ENCODE measurements at places on chromosomes 16 and 17.

GRCh38 chr16:50280932-50281331 lies 14.6 kb downstream of the ADCY7 start:
- no peak for DNase-seq

- no peak for DNase-seq
Observed at GRCh38 chr17:33228548-33228947, 64.5 kb downstream of the ASIC2 start.

GRCh38 chr17:36507266-36507665 lies 20.8 kb downstream of the ZNHIT3 start:
- DNase-seq: peak; percentile 35

DNA sequence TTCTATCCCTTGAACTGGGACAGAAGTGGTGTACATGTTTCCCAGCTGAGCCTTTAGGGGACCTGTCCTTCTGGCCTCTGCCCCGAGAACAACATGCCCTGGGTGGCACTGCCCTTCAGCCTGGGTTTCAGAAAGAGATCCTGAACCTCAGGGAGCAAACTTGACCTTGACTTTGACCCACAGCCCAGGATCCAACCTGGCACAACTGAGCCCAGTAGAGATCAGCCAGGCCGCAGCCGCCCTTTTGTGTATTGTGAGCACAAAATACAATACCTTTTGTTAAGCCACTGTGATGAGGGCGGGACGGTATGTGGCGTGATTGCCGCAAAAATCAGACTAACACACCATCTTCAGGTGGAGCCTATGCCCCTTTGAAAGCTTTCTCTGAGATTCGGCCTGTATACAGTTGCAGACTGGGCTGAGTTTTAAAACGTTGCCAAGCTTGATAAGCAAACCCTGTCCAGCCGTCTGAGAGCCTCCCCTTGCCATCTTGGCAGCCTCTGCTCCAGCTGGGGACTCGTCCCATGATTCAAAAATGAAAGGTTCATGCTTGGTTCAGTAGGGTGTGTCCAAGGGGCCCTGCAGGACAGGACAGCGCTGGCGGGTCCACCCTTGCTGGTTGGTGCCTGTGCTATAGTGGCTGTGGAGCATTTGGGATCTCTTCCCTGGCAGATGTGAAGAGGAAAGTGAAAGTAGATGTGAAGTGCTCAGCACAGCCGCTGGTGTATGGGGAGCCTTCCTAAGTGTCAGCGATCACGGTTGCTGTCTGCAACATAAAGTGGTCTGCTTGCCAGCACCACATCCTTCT lies 40.3 kb downstream of the FOXL1 start:
- DNase-seq: no peak

GRCh38 chr17:38912221-38912813 lies 13.1 kb upstream of the LASP1NB start:
- DNase-seq: peak; percentile 89

- no peak for DNase-seq
Observed at GRCh38 chr16:78097548-78097947, 1.9 kb upstream of the WWOX start.

- no peak for DNase-seq
Observed at GRCh38 chr17:31371511-31372097, 19.9 kb upstream of the RAB11FIP4 start.

- no peak for DNase-seq
Observed at GRCh38 chr17:30782206-30782605, 42.3 kb downstream of the CRLF3 start.

- DNase-seq: no peak
Observed at GRCh38 chr17:47829870-47830269, 1.5 kb downstream of the MRPL10 start.

GRCh38 chr16:28923652-28924398 lies 1.2 kb downstream of the RABEP2 start:
- no peak for DNase-seq

DNA sequence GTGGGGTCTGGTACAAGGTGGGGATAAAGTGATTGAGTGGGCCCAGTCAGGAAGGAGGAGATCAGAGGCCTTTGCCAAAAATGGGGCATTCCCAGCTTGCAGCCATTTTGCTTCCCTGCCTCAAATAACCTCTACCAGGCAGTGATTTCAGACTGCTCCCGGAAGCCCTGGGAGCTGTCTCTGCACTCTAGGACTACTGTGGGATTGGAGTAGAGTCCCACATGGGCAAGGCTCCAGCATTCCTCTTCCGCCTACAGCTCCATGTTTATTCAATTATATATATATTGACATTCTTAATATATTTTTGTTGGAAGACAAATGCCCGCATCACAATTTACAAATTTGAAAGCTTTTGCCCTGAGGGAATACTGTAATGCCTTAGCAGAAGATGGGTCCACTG lies 13.5 kb downstream of the SUPT6H start:
- DNase-seq: no peak

DNA sequence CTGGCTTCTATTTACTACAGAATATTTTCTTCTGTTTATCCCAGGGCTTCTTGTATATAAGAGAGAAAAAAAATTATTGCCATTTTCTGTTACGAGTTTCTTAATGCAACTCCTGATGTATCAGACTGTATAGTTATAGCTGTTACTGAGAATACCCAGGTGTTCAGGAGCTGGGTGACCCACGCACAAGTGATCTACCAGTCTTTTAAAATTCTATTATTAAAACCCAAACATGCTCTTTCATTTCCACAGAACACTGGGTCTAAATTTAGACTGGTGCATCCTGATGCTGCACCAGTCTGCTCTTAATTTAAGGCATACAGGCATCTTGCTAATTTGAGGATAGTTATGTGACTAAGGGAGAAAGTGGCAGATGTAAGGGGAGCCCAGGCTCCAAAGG lies 31.2 kb upstream of the NLRP1 start:
- DNase-seq: no peak

DNA sequence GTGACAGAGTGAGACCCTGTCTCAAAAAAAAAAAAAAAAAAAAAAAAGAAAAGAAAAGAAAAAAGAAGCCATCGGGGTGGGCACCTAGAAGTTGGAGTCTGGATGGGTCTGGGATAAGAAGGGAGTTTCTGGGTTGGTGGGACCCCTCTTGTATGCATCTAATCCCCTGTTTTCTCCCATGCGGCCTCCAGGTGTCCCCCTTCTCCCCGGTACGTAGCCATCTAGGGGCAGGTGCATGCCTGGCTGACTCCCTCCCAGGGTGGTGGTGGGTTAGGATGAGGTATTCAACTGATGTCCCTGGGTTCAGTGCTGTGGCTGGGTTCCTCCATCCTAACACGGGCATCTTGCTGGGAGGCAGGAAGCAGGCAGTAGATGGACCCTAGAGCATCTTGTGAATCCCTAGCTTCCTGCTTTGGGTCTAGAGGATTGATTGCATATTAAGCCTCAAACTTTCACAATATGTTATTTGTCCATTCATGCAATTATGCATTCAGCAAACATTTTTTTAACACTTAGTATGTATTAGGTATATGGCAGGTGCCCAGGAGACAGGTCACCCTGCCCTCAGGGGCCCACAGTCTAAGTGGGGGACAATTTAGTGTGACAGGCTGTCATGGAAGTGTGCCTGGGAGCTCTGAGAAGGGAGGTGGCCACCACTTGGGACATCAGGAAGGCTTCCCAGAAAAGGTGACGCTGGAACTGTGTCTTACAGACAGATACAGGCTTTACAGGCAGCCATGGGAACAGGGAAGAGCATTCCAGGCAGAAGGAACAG lies 13.1 kb downstream of the FMNL1 start:
- DNase-seq: no peak

DNA sequence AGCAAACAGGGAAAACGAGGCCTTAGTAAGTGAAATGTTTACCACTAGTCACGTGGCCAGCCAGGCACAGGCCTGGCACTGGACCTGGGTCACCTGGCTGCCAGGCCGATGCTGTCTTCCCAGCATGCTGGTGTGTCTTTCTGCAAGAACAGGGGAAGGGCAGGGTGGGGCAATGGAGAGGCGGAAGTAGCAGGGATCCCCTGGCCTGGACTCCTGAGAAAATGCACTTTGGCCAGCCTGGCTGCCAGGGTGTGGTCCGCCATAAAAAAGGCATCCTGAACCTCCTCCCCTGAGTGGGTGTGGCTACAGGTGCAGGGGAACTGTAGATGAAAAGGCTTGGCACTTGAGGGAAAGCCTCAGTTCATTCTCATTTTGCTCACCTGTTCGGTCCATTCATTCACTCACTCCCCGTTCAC lies 1.0 kb upstream of the ANKRD40CL start:
- peak; percentile 89 for DNase-seq

DNA sequence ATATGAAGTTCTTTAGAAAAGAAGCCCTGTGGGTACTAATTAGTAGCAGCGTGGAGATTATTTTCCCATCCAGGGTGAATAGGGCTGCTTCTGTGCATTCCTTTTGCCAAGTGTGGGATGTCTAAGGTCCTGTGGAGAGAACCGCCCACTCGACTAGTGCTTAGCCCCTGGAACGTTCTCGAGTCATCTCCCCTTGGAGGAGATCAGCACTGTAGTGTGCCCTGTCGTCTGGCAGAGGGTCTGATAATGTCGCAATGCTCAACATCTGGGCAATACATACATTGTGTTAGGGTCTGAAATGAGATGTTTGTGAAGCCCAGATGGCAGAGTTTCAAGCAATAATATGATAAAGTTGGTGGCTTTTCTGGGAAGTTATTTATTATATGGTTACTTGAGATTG lies 64.8 kb downstream of the SPECC1 start:
- DNase-seq: no peak

- no peak for DNase-seq
Observed at GRCh38 chr17:63967953-63968352, 4.8 kb downstream of the SCN4A start.

- no peak for DNase-seq
Observed at GRCh38 chr17:79936641-79937381, 97.6 kb upstream of the CBX4 start.

DNA sequence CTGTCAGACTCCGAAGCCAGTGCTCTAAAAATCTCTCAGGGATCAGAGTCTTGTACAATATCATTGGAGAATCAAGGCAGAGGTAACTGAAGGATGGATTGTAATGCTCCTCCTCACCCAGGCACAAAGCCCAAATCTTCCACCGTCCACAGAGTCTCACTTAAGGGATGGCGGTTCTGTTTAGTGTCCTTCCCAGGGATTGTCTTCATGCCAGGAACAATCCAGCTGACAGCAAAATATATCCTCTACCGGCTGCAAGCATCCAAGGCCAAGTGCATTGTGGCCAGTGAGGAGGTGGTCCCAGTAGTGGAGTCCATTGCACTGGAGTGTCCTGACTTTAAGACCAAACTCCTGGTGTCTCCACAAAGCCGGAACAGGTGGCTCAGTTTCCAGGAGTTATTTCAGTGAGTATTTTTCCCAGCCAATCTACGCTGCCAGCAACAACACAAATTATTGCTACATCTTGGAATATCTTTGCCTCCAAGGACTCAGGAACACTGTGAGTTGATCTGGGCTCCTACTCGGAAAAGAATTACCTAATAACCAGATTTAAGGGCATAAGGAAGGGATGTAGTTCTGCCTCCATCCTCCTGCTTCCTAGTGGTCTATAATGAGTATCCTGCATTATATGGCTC lies 13.9 kb upstream of the ACSM1 start:
- no peak for DNase-seq

DNA sequence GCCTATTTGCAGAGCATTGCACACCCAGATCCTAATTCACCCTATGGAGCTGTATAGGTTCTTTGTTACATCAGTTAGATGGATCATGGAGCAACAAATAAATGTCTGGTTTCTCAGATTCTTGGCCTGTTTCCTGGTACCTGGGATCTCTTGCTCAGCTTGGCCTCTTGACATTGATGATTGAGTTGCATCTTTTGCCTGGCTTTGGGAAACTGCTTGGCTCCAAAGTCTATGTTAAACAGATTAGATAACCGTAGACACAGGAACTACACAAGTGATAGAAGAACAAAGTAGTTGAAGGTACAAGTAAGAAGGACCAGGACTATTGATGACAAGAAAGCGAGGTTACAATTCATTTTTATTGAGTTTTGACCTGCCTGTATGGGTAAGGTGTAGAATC lies 77.3 kb downstream of the TMEM100 start:
- DNase-seq: no peak

- peak; percentile 28 for DNase-seq
Observed at GRCh38 chr17:17934806-17935205, 37.4 kb downstream of the TOM1L2 start.

DNA sequence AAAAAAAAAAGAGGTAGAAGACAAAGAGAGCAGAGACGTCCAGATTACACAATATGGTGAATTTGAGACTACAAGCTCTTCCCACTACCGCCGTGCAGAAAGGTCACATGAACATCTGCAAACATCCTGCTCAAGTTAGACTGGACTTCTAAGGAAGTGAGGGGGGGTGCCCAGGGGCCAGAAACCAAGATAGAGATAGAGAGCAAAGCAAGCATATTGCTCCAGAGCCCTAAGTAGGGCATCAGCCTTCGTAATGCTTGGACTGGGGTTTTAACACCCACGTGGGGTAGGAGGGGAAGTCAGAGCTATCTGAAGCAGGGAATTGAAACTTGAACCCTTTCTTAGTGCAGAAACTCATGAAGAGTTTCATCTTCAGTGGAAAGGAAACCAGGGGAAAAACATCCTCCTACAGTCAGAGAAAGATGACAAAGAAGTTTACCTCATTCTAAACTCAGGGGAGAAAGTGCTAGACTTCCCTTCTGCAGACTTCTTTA lies 8.7 kb downstream of the CLEC19A start:
- DNase-seq: no peak

DNA sequence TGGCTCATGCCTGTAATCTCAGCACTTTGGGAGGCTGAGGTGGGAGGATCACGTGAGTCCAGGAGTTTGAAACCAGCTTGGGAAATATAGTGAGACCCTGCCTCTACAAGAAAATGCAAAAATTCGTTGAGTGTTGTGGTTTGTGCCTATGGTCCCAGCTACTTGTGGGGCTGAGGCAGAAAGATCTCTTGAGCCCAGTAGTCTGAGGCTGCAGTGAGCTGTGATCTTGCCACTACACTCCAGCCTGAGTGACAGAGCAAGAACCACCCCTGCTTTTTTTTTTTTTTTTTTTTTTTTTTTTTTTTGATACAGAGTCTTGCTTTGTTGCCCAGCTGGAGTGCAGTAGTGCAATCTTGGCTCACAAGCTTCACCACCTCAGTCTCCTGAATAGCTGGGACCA lies 34.0 kb downstream of the ITGB3 start:
- DNase-seq: no peak

DNA sequence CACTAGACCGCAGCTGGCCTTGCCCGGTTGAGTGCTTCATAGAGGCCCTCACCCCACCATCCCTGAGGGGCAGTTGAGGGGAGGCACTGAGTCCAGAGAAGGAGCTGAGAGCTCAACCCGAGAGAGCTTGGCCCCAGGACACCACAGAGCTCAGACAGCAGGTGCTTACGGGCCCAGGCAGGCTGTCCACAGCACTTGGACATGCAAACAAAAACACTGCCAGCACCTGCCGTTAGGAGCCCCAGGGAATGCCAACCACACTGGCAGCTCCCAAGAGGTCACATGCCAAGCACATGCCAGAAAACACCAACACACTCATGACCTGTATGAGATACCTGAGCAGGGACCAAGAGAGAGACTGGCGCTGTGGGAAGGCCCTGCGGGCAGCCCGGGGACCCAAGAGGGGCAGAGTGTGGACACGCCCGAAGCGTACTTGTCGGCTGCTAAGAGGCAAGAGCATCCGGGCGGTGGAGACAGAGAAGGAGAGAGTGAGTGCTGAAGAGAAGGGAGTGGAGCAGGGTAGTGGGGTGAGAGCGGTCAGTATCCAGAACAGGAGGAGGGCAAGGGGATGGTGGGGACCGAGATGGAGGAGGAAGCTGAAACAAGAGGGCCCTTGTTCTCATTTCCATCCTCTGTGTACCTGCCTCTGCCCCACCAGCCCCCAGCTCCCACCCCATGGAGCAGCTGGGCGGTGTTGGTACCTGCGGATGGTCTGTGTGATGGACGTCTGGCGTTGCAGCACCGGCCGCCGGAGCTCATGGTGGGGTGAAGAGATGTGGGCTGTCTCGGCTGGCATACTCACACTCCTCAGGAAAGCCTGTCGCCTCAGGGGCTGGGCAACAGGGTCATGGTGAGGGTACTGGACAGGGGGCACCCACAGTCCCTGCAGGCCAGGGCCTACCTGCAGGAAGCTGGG lies 8.2 kb downstream of the RHBDF1 start:
- no peak for DNase-seq
